Stimulated activated CD8-positive, alpha-beta memory T cell treated with anti-CD3 and anti-CD28 coated beads, Interleukin-12 subunit alpha, Interleukin-12 subunit beta, amount 100 ng/mL, for 1 hour (primary cell): ENCODE measurements at places on chromosomes 2 and 18.
A peak's percentile ranks its signal among the peaks of the same experiment; 100 is the strongest.

DNA sequence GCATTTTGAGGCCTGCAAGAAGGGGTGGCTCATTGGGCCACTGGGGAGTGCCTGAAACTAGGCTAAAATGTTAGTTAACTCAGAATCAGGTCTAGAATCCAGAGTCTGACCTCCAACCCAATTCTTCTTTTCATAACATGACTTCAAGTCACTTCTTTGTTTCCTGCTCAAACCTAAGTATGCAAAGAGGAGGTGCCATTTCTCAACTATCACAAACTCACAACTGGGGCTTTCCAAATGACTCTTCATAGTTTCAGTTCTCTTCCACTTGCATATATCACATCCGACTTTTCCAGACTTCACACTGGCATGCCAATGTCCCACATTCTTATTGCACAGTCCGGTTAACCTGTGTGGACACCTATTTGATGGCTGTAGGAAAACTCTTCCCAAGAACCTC, 211.6 kb downstream of the TCF4 start:
- DNase-seq = no peak

DNA sequence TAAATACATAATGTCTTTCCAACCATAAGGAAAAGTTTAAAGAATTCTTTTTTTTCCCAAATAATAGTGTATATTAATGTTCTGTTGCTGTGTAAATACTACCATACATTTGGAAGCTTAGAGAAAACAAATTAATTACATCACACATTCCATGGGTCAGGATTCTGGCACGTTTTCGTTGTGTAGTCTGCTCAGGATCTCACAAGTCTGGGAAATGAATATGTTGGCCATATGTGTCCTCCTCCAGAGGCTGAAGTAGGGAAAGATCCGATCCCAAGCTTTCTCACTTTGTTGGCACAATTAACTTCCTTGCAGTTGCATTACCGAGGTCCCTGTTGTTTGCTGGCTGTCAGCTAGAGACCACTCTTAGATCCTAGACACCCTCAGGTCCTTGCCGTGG, 83.9 kb downstream of the RPRM start:
- no peak for DNase-seq

DNA sequence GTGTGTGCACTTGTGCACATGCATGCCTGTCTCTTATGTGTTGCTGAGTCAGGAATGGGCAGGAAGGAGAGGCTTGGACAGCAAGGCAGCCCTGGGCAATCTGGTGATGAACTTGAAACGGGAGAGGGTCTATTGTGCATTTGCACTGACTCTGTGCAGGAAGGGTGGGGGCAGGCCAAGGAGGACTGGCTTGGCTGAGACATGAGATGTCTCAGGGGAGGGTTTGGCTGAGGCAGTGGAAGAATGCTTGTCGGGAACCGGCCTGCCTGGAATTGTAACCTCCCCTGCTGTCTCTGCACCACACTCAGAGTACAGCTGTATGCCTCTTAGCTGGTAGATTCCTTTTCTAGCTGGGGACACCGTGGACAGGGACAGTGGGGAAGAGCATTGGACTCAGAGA, 176.1 kb upstream of the TNP1 start:
- no peak for DNase-seq

DNA sequence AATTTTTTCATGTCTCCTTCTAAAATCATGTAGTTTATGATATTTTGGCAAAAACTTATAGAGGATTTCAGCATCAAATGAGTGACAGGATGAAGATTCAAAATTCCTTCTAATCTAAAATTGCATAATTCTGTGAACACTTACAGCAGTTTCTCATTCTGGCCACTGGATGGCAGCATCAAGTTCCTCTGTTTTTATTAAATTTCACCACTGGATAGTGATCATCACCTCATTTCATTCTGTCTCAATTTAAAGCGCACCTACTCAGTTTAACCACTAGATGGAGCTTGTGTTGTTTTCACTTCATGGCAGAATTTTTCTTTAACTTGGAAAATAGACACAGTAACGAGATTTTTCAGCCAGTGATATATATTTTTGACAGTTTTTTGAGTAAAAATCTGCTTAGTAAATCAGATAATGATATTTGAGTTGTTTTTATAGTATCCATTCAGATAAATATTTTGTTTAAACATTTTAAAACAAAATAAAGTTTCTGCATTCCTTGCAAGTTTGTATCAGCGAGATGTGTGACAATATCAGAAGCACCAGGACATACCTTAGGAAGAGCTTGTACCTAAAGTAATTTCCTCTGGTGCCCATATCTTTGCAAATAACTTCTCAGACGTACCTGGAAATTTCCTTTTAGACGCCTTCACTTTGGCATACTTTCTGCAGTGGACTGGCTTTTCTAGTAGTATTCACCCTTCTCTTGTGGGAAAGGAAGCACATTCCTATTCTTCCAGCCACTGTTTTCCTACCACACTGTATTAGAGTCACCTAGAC, 94.7 kb upstream of the ARHGAP15 start:
- DNase-seq = peak; percentile 39

DNA sequence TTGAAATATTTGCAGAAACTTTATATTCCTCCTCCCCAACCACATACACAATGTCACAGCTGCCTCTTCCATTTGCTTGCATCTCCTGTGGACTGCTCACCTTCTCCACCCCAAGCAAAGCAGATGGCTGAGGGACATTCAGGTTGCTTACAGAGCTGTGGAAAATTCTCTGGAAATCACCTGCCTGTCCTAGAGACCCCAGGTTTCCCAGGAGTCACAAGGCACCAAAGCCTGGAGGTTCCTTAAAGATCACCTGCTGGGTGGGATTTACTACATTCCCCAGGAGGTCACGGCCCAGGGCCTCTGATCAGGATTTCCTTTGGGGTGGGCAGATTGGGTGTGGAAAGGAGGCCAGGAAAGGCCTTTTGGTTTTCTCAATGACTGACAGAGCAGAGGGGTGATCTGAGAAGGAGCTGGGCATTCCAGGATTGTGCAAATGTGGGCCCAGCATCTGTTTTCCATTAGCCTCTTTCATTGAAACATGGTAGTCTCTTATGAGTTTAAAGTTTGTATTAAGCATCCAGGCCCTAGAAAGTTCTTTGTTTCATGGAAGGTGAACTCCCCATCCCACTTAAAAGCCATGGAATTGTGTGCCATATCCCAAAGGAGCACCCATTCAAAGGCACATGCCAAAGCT, 410.7 kb upstream of the TNP1 start:
- no peak for DNase-seq

DNA sequence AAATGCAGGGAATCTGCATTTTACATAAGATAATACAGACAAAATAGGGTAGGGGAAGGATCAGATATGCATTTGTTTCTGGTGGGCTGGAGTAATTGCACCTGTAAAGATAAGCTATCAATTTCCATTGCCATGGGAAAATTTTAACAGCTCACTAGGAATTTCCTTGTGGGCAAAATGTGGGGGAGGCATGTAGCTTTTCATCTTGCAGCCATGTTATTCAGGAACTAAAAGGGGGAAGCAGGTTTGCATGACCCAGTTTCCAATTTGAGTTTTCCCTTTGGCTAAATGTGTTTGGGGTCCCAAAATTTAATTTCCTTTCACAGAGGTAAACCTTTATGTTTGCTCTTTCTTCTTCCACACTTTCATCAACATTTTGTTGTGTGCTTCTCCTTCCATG, 624.4 kb downstream of the NYAP2 start:
- no peak for DNase-seq

DNA sequence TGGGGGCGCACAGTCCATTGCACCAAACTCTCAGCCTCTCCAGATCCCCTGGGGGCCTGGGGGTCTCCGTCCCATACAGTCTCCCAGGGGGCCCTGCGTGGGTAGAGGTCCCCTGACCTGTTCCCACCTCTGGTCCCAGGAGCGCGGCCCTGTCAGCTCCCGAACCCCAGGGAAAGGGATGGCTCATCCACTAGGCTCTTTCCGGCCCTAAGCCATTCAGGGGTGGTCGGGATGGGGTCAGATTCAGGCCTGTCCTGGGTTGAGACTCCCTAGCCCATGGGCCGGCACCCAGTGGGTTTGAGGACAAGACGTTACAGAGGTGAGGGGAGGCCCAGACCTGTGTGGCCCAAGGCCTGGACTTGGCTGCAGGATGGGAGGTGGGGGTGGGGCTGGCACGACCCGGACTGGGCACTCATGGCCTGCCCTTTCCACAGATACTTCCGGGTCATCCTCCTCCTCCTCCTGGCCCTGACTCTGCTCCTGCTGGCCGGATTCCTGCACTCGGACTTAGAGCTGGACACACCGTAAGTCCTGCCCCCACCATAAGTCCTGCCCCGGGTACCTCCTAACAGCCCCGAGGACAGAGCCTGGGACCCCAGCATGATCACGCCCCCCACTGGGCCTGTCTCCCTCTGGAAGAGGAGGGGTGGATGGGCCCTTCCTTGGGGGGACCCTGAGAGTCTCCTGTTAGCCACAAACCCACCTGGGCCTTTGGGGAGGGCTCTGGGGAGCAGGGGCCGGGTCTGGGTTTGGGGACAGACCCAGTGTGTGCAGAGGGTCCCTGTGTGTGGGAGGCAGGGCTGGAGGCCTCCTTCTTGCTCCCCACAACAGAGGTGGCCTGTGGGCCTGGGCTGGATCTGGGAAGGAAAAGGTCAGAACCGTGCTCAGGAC, 10.1 kb upstream of the NEU4 start:
- DNase-seq = no peak
